ENCODE measurements at places on chromosomes 3 and 15. TPM values are rescaled to one million over a fixed set of nuclear protein-coding genes. Genes with fewer than 3 reads are reported as not detected.

GRCh38 chr15:90685591-90686434, 31.3 kb upstream of the BLM start:
- no peak for DNase-seq

EHHADH gene
- total RNA-seq: 11.7 TPM

- DNase-seq: no peak
Observed at GRCh38 chr3:141507392-141508066, 20.7 kb downstream of the RASA2 start.

FGD5 gene
- 0.18 TPM for total RNA-seq

- DNase-seq: no peak
Observed at GRCh38 chr15:67259379-67259778, 4.8 kb downstream of the IQCH start.

CPA3 gene
- 0.18 TPM for total RNA-seq

Data from fibroblast of the aortic adventitia (primary cell).